Stimulated activated naive CD8-positive, alpha-beta T cell treated with anti-CD3 and anti-CD28 coated beads, Interleukin-15, amount 100 ng/mL, for 72 hours (primary cell): ENCODE measurements at places on chromosomes 2 and 18.

- DNase-seq: no peak
Measured at GRCh38 chr2:121469356-121469755, 61.3 kb upstream of the RNU4ATAC start.

DNA sequence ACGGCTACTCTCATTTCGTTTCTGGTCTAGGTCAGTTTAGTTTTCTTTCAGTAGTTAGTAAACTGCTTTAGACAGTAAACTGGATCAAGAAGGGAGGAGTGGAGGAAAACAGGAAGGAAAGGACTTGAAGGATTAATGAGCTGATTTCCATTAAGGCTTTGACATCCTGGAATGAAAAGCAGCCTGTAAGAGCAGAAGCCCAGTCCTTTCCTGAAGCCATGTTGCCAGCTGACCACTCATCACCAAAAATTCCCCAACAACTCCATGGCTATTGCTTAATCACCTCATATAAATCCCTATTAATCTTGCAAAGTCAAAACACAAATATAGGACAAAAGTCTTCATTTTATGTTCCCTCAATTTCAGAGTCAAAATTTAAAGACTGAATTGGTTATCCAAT is 113.7 kb upstream of the ZFP36L2 start:
- no peak for DNase-seq

- no peak for DNase-seq
Measured at GRCh38 chr18:72541871-72542332, 2.2 kb downstream of the CBLN2 start.

DNA sequence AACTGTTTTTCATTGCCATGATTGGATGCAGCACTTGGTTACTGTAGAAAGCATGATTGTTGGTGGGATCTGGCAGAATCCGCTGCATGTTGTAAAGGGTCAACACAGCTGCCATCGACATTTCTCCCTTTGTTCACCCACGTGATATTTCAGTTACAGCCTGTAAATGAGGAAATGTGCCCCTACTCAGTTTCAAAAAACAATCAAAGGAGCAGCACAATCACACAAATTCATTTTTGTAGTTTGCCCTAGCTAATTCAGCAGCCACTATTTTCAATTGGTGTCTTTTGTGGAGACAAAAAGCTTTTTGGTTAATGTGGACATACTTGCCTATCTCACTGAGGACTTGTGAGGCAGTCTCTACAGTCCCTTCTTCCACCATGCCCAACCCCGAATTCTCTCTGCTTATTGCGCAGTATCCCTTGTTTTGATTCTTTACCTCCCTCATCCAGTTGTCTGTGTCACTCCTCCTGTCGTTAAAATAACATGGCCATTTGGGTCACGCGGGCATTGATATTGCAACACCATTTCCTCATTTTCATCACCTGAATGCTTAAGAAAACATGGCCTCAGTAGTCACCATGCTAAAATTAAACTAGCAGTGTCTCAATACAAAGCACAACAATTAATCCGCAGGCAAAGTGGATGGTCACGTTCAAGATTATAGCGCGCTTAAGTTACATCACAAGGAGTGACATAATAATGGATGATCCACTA is 6.4 kb upstream of the PROC start:
- no peak for DNase-seq

DNA sequence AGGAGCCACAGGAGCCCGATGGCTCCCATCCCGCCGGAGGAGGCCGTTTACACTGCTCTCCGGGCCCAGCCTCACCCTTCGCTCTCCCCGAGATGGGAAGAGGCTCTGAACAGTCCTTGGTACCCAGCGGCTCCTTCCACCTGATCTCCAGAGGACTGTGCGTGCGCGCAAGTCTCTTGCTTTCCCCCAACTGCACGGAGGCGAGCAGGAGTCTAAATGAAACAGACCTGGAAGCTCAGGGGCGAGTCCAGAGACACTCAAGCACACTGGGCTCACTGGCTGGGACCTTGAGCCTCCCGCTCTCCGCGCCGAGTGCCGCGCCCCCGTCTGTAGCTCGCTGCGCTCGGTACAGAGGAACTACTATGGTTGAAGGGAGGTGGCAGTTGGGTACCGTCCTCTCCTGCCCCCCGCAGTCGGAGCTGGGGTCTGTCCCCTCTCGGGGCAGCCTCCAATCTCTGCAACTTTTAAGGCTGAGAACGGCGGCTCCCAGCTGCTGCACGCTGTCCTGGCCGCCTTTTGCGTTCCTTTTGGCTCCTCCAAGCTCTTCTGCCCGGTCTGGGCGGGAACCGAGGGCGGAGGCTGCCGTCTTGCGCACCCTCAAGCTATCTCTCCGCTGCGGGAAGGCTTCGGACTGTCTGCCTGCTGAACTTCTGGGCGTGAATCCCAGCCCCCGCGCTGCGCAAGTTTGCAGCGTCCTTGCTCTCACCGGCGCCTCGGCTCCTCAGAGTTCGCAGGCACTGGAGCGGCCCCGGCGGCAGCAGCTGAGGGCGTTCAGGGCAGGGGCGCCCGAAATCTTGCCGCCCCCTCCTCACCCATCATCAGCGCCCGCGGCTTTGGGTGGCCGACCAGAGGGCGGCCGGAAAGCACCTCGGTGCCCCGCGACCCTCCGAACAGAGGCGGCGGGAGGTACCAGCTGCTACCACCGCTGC is 491 bp downstream of the ALK start:
- peak; percentile 19 for DNase-seq

DNA sequence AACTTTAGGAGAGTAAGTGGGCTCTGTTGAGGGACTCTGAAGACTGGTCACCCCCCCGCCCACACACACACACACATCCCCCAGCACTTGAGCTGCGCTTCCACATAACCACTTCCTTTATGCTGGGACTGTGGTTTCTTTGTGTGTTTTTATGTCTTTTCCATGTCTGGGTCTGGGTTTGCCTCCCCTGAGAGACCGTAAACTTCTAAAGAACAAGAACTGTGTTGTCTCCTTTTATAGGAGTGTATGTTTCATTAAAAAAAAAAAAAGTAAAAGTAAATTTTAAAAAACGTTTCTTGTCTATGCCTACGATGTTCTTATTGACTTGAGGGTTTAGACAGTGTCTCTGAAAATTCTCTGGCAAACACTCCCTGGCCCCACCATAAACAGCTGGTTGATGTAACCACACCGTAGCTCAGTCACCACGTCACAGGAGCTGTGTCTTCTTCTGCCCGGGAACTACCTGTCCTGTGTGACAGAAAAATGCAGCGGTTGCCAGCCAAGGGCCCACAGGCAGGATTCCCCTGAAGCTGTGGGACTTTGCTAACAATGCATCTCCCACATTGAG is 68.0 kb downstream of the KLHL29 start:
- DNase-seq: peak; percentile 58

DNA sequence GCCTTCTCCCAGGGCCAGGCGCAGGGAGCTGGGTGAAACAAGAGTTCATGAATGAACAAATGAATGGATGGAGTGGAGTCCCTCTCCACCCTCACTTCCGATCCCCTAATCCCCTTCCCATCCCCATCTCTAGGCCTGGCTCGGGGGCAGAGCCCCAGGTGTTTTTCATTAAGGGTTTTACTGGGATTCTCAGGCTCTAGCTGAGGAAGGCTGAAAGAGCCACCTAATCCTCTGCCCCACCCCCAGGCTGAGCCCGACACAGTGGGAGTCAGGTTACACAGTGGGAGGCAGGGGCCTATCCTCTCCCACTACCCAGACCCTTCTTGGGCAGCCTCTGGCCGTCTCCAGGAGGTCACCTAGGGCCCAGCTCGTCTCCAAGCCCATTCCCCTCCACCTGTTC is 36.1 kb downstream of the SDC1 start:
- DNase-seq: no peak

- no peak for DNase-seq
Measured at GRCh38 chr2:188203776-188204175, 87.9 kb upstream of the GULP1 start.

DNA sequence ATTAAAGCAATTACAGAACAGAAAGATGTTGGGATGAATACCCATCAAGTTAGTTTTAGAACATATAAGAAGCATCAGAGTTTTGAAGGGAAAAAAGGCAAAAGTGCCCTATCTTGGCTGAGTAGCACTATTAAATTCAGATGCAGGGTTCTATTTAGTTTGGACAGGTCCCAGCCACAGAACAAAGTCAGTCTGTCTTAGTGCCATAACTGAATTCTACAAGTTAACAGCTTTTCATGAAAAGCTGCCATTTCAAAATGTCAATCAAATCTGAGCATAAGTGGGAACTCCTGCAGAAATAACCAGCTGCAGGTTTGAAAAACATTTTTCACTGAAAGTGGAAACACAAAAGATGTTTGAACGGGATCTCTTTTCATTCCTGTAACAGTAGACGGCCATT is 160.4 kb downstream of the SRBD1 start:
- no peak for DNase-seq

DNA sequence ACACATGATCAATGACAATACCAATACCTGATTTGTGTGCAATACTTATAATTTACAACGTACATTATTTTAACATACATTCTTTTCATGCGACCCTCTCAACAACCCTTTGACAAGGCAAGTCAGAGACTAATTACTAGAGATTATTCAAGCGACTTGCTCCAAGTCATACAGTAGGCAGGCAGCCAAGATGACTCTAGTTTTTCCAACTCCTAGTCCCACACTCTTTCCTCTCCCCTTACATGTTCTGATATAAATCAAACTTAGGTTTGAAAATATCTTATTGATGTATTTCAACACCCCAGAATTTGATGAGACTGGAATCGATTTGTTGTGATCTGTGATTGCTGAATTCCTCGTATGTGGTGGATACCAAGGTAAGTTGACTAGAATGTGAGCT is 8.0 kb upstream of the CYP27C1 start:
- DNase-seq: no peak

GRCh38 chr2:187532333-187533120 is 21.7 kb downstream of the TFPI start:
- DNase-seq: no peak

DNA sequence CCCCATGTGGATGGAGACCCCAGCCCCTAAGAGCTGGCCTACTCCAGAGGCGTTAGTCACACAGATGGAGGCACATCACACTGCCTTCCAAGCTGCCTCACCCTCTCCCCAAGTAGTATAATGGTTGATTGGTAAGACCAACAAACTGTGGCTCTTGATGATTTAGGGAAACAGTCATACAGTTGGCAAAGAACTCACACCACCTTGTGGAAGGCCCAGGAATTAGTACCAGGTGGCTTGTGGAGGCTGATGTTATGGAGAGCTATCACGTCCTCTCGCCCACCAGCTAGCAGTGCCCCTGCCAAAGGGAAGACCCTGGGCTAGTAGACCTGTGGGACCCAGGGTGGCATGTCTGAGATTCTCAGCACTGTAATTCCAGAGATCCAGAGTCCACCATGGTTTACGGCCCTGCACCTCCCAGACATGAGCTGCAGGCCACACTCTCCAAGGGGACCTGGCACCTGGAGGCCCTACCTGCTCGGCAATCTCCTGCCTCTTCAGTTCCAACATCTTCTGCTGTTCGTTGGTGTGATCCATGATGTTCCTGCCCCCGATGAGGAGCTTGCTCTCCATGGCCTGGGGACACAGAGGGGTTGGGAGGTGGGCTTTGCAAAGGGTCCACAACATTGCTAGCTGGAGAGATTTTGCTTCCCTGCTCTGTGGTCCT is 26.3 kb downstream of the KIF3C start:
- no peak for DNase-seq

- DNase-seq: no peak
Measured at GRCh38 chr2:205190528-205190927, 491.8 kb upstream of the NRP2 start.

GRCh38 chr2:159084384-159085370 is 116.2 kb downstream of the TANC1 start:
- no peak for DNase-seq

DNA sequence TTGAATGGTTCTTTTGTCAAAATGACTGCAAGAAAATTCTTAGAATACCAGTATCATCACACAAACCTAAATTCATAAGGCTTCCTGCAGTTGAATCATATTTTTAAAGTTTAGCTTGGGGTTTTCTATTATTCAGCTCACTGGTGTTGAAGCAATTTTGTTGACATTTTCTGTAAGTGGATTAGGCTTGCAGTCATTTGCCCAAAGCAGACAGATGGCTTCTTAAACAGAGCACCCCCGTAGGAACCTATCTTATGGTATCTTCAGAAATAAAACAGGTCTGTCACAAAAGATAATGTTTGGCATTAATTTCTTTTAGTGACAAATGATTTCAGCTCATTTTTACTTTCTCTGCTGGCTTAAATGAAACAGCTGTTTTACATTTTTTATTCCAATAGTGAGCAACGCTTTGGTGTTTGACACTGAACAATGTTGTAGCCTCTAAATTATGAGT is 331.1 kb downstream of the PLCL1 start:
- no peak for DNase-seq

- DNase-seq: no peak
Measured at GRCh38 chr2:216117561-216118340, 8.6 kb downstream of the XRCC5 start.

DNA sequence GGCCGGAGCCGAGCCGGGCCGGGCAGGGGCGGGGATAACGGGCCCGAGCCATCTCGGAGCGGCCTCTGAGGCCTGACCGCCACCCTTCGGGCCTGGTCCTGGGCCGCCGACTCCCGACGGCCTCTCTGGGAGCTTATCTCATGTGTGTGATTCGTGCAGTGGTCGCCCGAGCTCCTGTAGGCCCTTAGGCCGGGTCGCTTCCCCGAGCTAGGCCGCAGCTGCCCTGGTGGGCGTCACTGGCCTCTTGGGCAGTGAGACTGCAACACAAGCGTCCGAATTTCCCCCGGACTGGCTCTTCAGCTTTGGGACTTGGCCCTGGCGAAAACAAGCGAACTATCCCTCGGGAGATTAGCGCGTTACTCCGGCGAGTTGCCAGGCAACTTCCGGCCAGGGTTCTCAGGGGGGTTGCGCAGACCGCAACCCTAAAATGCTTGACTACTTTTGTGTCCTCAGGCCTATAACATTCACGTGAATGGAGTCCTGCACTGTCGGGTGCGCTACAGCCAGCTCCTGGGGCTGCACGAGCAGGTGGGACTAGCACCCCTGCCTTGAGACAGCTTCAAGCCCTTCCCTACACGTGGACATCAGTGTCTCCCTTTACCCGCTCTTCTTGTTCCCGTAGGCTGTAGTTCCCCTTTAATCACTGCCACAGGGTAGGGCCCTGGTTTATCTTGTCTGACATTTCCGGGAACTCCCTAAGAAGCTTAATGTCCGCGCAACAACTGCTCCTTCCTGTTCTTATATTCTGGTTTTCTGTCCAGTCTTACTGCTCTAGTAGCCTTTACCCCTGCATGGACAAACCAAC is 602 bp downstream of the SNX17 start:
- DNase-seq: peak; percentile 24

- DNase-seq: no peak
Measured at GRCh38 chr2:127182626-127183458, 37.3 kb downstream of the CYP27C1 start.

DNA sequence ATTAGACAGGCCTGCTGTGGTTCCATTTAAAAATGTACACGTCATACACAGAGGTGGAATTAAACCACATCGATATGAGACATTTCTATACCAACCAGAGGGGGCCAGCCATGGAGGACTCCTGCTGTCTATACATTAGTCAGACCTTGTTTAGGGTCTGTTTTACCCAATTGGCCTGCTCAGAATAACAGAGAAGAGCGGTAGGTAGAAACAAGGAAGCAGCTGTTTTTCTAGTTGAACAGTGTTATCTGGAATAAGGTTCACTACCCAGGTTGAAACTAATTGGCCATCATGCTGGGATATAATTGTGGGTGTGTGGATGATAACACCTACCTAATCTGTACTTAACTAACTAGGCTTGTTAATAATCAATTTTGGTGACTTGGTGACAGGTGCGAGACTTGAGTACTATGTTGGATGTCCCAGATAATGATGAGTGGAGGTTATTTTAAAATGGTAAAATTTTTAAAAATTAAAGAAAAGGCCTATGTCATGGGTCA is 47.5 kb downstream of the RHBDD1 start:
- DNase-seq: no peak
